ENCODE measurements at places on chromosomes 2 and 18.

DNA sequence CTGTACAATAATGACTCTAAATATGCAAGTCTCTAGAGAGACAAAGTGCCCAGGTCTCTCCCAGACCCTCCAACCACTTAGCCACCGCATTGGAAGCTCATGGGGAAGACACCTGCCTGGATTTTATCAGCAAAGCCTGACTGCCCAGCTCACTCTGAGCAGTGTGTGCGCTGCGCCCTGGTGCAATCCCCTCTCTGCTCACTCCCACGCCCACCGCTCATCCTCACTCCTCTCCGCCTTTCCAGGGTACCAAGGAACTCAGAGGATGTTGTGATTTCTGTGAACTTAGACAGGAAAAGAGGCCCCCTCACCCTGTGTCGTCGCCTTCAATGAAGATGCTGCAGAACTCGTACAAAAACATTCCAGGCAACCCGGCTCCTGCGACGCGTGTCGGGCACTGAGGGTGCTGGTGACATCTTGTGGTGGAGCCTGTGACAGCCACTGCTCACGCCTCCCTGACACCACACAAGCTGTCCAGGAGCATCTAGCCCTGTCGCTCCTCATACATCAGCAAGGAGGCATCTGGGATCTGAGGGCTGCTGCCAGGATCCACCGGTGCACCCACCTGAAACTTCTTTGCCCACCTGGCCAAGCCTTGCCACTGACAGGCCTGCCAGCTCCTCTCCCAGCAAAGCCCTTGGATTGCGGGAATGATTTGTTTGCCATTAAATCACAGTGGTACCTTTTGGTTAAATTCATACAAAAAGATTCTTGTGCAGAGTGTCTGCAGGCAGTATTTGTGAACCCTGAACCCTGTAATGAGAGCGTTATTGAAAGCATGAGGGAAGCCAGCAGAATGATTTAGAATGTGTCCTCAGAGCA, 220.4 kb downstream of the ZNF516 start:
- no peak for DNase-seq

DNA sequence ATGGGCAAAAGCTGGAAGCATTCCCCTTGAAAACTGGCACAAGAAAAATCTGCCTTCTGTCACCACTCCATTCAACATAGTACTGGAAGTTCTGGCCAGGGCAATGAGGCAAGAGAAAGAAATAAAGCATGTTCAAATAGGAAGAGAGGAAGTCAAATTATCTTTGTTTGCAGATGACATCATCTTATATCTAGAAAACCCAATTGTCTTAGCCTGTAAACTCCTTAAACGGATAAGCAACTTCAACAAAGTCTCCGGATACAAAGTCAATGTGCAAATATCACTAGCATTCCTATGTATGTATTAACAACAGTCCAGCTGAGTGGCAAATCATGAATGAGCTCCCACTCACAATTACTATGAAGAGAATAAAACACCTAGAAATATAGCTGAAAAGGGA, 1579.3 kb downstream of the SUCLG1 start:
- DNase-seq, result no peak

- no peak for DNase-seq
These were observed 177.8 kb upstream of the RGPD4 start for GRCh38 chr2:107648781-107649404.

GRCh38 chr2:32856891-32857290, 89.9 kb upstream of the LTBP1 start:
- no peak for DNase-seq

DNA sequence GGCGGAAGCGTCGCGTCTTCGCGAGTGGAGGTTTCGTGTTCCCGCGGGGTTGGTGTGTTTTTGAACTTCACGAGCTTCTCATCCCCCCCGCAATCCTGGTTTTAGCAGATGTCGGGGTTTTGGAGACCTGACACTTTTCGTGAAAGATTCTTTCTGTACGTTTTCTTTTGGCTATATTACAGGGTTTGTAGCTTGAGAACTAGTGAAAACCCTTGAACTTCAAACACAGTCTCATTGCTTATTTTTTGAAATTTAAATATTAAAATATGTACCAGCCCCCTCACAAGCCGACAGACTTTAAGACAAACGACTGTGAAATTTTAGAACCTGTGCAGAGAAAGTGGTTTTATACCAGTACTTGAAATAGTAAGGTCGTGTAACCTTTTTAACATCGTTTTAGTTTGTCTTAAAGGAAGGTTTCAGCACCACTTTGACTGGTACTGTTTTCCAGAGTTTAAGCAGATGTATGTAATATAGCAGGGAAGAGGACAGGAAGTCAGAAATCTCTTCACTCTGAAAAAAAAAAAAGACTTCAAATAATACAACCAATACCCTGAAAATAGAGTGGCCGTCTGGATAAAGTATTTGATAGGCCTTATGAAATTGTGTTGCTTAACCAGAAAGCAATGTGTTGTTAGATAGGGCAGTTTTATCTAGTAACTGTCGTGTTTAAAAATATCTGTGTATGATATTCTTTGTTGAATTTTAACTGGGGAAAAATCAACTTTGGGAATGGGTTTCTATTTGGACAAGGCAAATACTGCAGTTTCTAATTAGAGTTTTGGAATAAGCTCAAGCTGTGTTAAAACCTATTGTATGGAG, 1.4 kb downstream of the SPATS2L start:
- no peak for DNase-seq

DNA sequence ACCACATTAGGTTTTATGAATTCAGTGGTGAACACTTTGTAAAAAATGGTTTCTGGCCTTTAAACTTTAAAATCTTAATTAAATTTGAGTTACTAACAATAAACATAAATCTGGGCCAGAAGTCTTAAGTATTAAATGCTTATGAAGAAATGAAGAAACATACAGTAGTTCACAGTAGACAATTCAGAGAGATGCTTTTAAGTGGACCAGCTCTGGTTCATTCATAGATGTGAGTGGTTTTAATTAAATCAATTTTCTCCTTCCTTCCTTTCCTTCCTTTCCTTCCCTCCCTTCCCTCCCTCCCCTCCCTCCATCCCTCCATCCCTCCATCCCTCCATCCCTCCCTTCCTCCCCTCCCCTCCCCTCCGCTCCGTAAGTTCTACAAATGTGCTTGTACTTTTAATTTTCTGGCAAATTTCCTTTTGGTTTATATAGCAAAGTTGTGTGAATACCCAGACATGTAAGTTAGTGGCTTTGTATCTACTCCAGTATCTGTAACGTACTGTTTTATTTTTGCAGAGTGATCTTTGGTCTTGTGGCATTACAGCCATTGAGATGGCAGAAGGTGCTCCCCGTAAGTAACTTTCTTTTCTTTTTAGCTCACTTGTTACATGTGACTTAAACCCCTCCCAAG, 136.5 kb downstream of the MAP4K4 start:
- DNase-seq, result no peak

GRCh38 chr2:111022633-111023032, 98.1 kb upstream of the BCL2L11 start:
- no peak for DNase-seq

GRCh38 chr2:195552581-195552980, 104.4 kb upstream of the SLC39A10 start:
- no peak for DNase-seq

DNA sequence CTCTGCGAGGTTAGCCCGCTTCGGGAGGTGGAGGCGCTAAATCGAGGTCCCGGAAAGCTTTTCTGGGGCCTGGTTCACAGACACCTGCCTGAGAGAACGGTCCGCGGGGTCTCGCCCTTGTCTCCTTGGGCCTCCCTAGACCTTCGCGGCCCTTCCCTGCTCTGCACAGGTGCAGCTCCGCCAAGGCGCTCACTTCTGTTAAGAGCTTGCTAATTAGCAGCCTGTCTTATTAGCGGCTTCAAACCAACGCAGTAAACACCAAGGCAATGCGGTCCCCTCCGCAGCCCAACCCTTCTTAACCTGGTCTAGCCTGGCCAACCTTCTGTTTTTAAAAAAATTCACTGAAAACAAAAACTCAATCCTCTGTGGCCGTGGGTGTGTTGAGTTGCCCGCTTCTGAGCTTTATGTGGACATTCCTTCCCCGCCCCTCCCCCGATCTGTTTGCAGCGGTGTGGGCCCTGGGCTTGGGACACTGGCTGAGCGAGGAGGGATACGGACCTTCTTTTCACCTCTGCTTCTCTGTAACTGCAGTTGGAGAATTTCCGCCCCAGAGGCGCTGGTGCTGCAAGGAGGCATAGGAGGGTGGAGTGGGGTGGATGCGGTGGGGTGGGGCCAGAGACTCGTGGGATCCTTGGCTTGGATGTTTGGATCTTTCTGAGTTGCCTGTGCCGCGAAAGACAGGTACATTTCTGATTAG, 3.4 kb upstream of the HOXD4 start:
- DNase-seq, result no peak

- no peak for DNase-seq
These were observed 76.6 kb upstream of the BZW1 start for GRCh38 chr2:200735061-200735460.

DNA sequence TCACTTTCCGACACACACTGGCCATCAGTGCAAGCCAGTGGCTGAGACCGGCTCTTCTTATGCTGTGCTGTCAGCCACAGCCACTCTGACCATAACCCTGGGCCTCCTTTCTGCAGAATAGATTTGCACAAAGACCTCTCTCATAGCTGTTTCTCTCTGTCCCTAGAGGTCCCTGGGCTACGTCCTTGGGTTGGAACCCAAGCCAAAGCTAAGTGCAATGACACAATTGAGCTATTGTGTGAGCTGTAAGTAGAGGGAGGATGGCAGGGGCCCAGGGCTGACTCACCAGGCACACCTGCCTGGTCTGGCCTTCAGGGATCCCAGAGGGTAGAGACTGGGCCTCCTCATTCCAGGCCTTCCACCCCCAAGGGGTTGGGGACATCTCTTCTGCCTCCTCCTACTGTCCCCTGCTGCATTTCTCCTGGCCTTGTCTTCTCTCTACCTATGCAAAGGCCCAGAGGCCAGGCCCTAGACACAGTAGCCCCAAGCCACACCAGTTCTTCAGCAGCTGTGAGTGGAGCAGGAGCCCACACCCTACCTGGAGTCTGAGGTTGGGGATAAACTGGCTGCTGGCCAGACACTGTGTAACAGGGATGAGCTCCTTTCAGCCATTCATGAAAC, 174.6 kb downstream of the NCK2 start:
- no peak for DNase-seq

GRCh38 chr18:24016643-24017042, 2.1 kb downstream of the TTC39C start:
- DNase-seq, result no peak

- DNase-seq, result no peak
These were observed 253.2 kb downstream of the TTC32 start for GRCh38 chr2:19648583-19648982.

- no peak for DNase-seq
These were observed 619.1 kb upstream of the DDX18 start for GRCh38 chr2:117195381-117195780.

- no peak for DNase-seq
These were observed 991.5 kb upstream of the FANCL start for GRCh38 chr2:59232394-59233165.

DNA sequence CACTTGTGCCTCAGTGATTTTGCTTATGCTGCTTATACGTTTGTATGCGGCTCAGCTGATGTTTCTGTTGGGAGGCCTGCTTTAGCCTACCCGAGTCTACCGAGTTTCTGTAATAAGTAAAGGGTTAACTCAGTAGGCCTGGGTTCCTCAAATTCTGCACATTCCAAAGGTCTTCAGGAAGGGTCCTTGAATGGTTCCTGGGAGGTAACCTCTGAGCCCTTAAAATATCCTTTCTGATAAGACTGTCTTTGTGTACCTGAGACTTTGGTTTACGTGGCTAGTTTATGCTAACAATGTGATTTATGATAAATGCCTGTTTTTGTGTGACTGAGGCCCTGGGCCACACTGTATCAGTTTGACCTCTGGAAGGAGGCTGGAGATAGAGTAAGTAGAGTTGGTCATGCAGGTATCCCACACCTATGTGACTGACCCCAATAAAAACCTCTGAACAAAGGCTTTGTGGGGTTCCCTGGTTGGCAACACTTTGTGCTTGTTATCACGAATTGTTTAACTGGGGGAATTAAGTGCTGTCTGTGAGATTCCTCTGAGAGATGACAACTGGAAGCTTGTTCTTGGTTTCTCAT, 18.9 kb upstream of the PNPT1 start:
- no peak for DNase-seq

DNA sequence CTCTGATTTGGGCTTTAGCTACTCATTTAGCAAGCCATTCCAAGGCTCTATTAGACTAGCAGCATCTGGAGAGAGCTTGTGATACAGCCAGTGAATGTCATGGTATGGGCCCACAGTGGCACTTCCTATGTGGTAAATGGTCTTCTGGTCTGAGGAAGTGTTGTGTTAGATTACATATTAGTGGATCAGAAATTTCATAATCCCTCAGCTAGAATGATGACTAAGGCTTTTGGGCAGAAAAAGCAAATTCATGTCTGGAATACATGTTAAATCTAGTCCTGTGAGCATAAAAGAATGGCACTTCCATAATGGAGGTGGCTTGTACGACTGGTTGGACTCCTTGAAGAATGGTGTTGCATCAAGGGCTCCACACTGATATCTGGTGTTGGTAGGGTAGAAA, 436.8 kb upstream of the CWC22 start:
- no peak for DNase-seq

DNA sequence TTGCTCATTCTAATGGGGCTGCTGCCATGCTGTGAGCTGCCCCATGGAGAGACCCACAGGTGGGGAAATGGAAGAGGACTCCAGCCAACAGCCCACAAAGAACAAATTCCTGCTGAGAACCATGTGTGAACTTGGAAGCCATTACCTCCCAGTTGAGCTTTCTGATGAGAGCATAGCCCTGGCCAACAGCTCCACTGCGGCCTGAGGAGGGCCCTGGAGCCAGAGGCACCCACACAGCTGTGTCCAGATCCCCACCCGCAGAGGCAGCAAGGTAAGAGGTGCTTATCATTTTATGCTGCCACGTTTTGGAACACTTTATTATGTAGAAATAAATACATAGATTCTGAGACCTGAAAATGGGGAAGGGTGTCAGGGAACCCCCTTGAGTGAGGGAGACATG, 44.2 kb upstream of the OTOS start:
- no peak for DNase-seq

DNA sequence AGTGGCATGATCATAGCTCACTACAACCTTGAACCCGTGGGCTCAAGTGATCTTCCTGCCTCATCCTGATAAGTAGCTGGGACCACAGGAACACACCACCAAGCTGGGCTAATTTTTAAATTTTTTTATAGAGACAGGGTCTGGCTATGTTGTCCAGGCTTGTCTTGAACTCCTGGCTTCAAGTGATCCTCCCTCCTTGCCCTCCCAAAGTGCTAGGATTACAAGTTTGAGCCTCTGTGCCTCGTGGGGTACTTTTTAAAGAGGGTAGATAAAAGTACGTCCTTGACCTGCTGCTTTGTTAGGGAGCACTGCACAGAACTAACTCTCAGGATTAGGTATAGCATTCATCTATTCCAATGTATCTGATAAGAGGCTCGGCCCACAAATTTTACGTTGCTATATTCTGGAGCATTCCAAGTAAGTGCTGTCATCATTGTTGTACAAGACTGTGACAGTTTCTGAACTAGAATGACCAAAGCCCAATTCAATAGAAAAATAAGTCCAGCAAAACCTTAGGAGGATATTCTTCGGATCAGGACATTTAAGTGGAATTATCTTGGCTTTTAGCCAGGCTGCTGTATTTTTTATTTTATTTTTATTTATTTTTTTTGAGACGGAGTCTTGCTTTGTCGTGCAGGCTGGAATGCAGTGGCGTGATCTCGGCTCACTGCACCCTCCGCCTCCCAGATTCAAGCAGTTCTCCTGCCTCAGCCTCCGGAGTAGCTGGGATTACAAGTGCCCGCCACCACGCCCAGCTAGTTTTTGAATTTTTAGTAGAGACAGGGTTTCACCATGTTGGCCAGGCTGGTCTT, 4.1 kb downstream of the MTCL1 start:
- DNase-seq, result no peak

- DNase-seq, result no peak
These were observed 38.0 kb upstream of the PCBP1 start for GRCh38 chr2:70049255-70049654.

GRCh38 chr2:195319112-195319460, 337.9 kb upstream of the SLC39A10 start:
- DNase-seq, result no peak
